ENCODE measurements at places on chromosomes 11 and 22.

- no peak for DNase-seq
Observed at GRCh38 chr11:125016413-125016812, 46.7 kb upstream of the SLC37A2 start.

- DNase-seq, result no peak
Observed at GRCh38 chr11:71342951-71343827, 90.8 kb upstream of the SHANK2 start.

GRCh38 chr11:3971756-3972404, 116.4 kb downstream of the STIM1 start:
- DNase-seq, result no peak

- no peak for DNase-seq
Observed at GRCh38 chr11:75103380-75104026, 6.8 kb upstream of the OR2AT4 start.

- DNase-seq, result no peak
Observed at GRCh38 chr11:130631119-130631518, 182.7 kb downstream of the ADAMTS15 start.

DNA sequence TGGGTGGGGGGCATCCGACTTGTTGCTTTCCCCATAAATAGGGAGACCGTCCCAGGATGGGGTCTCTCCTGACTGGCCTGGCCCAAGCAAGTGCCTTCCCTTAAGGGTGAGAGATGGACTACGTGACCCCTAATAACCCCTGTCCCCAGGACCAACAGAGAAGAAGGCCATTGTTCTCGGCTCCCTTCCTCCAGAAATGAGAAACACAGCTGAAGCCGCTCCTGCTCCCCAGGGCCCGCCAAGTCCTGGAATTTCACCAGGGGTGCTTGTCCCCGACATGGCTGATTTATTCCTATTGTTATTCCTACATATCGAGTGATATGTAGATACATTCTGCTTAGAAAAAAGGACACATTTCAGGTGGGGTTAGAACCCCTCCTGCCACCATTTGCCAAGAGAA, 100.8 kb downstream of the TP53I11 start:
- no peak for DNase-seq

DNA sequence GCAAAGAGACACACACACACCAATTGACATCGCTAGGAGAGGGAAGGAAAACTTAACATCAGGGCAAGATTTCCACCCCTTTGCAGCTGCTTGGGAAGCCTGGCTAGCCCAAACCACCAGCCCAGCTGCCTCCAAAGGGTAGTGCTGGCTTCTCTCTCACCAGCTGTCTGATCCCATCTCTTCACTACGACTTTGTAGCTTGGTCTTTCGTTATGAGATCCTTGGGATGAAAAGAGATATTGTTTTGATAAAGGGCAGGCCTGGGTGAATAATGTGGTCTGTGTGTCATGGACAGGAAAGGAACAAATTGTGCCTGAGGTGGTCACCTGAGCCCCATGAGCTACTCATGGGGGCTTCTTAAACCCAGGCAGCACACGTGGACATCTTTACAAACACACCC, 101.9 kb downstream of the ARL14EP start:
- DNase-seq, result no peak

GRCh38 chr22:49209452-49210195, 618.0 kb downstream of the BRD1 start:
- DNase-seq, result no peak

- DNase-seq, result no peak
Observed at GRCh38 chr11:68677432-68677831, 6.9 kb upstream of the GAL start.

- DNase-seq, result no peak
Observed at GRCh38 chr11:128483211-128483788, 104.1 kb downstream of the ETS1 start.

DNA sequence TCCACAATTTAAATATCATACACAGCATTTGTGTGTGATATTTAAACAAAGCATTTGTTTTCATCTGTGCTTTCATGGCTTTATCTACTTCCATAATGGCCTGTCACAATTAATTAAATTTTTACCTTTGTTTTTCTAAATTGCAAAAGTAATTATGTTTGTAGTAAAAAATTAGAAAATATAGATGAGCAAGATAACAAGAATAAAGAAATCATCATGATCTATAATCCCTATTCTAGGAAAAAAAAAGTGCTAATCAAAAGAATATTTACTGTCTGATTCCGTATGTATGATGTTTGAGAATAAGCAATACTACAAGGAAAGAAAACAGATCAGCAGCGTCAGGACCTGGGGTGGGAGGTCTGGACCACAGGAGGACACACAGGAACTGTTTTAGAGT, 149.9 kb downstream of the NCAM1 start:
- no peak for DNase-seq

GRCh38 chr11:2582946-2583604, 116.7 kb downstream of the KCNQ1OT1 start:
- DNase-seq, result no peak

DNA sequence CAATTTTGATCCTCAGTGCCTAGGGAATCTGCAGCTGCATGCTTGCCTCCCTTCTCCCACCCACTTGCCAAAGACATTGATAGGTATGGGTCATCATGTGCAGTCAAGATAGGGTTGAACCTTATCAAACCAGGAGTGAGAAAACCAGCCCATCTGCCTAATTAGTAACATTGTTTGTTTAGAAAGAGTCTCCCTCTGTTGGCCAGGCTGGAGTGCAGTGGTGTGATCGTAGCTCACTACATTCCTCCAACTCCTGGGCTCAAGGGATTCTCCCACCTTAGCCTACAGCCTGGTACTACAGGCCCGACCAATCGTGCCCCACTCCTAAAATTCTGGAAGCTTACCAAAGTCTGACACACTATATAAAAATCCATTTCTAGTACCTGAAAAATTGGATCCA, 4.6 kb downstream of the C11orf71 start:
- DNase-seq, result no peak

GRCh38 chr22:48795664-48796063, 1032.0 kb downstream of the BRD1 start:
- DNase-seq, result no peak

DNA sequence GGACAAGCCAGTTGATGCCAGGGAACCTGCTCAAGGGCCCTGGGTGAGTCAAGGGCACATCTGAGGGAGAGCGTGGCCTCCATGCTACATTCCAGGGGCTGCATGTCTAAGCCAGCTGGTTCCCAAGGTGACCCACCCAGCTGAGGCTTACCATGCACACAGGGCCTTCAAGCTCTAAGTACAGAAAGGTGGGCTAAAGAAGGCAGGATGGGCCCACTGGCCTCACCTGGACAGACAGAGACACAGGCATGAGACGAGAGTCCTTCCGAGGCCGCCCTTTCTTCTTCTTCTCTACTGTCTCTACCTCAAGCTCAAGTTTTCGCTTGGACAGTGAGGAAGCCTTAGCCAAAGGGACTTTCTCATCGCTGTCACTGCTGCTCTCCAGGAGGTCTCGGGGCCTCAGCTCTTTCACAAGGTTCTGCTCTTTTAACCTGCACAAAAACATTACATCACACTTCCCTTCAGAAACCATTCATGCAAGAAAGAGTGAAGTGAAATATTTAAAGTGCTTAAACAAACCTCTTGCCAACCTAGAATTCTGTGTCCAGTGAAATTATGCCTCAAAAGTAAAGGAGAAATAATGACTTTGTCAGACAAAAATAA, 69.9 kb downstream of the HIRA start:
- DNase-seq, result no peak

DNA sequence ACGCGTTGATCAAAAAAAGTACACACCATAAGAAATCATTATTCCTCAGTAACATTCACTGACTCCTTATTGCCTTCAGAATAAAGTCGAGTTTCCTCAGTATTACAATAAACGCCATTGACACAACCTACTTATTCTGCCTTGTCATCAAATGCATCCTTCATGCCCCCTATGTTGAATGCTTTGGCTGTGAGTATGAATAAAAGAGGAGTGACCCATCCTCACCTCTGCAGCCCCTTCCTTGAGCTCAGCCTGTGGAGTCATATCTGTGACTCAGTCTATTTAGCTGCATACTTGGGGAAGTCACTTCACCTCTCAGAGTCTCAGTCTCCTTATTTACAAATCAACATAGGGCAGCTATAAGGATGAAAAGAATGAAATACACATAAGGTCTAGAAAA, 65.1 kb downstream of the USP35 start:
- DNase-seq, result no peak

Data from activated T-helper 1 cell treated with Interleukin-2 at 50 U/mL for 16 hours (primary cell).